Stimulated activated memory B cell treated with anti-CD40 and anti-IgM and Interleukin-4, amounts not matched to agents 10 μg/mL and 1 μg/mL and 100 μg/mL, for 72 hours (primary cell): ENCODE measurements at places on chromosomes 5 and 9.
A peak's percentile ranks its signal among the peaks of the same experiment; 100 is the strongest.

DNA sequence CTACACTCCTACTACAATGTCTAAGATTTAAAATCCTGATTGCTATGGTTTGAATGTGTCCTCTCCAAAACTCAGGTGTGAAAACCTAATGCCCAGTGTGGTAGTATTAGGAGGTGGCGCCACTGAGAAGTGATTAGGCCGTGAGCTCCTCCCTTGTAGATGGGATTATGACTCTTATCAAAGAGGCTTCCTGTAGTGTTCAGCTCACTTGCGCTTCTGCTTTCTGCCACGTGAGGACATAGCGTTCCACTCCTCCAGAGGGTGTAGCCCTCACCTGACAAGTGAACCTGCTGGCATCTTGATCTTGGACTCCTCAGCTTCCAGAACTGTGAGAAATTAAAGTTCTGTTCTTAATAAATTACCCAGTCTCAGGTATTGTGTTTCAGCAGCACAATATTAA, 33.0 kb upstream of the WHRN start:
- ATAC-seq: peak; percentile 95

GRCh38 chr5:143642791-143643190, 169.2 kb upstream of the HMHB1 start:
- ATAC-seq: no peak

DNA sequence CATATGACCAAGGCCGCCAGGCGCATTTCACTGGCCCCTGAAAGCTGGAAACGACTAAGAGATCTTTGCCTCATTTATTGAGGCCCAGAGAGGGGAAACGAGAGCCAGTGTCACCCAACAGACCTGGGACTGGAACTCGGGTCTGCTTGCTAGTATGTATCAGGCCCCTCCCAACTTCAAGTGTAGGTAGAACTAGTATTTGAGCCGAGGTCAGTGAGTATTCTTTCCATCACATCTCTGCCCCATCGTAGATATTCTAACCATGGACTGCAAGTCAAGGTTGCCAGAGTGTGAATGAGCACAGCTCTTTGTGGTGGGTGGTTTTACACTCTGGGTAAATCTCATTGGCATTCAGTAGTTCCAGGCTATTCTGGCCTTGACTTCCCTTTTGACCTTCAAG, 42.2 kb downstream of the GPR107 start:
- peak; percentile 76 for ATAC-seq

- ATAC-seq: peak; percentile 58
Observed at GRCh38 chr5:139903795-139904565, 108.4 kb downstream of the PSD2 start.

DNA sequence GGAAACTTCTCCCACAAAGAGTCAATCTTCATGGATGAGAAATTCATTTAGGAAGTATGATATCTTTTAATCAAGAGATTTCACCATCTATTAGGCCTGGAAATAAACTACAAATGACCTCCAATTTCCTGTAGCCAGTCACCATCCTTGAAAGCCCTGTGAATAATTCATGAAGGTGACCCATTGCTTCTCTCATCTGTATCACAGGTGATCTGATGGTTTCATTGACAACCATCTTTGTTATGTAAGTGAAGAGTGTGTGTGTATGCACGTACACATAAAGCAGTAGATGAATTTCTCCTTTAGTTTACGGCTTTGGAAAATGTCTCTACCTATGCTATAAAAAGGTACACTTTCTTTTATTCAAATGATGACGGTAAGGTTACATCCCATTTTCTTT, 644.1 kb upstream of the KLF4 start:
- ATAC-seq: no peak

GRCh38 chr9:130988905-130989304, 20.1 kb upstream of the LAMC3 start:
- no peak for ATAC-seq

DNA sequence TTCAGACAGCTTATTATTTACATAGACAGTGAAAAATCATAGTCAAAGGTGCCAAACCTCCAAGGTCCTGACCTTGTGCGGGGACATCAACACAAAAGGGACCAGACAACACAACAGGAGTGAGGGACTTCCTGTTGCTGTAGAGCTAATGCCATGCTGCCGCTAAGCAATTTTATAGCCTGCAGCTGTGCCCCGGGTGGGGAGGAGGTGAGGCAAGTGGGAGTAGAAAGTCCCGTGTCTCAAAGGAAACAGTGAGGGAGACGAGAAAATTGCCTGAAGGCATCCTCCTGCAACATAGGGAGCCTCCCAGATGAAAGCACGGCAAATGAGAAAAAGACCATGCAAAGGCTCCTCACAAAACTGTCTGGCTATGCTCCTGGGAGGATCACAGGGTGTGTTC, 58.8 kb downstream of the CAAP1 start:
- no peak for ATAC-seq

- no peak for ATAC-seq
Observed at GRCh38 chr5:132877938-132878337, 4.5 kb downstream of the LEAP2 start.

DNA sequence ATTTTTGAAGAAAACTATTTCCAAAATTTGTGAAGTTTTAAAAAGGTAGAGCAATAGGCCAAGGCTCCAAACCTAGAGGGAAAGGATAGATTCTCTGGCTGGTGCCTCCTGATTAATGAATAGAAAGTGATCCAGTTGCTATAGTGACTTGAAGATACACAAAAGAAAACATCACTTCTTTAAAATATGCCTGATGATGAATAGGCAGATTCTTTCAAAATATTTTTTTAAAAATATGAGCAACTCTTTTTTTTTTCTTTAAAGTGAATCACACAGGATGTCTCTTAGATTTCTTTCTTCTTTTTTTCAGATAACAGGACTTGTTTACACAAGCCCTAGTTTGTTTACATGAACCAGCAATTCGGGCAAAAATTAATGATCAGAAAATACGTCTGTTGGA, 124.4 kb downstream of the RFK start:
- ATAC-seq: no peak

- ATAC-seq: no peak
Observed at GRCh38 chr5:153489611-153490010, 859 bp upstream of the GRIA1 start.

DNA sequence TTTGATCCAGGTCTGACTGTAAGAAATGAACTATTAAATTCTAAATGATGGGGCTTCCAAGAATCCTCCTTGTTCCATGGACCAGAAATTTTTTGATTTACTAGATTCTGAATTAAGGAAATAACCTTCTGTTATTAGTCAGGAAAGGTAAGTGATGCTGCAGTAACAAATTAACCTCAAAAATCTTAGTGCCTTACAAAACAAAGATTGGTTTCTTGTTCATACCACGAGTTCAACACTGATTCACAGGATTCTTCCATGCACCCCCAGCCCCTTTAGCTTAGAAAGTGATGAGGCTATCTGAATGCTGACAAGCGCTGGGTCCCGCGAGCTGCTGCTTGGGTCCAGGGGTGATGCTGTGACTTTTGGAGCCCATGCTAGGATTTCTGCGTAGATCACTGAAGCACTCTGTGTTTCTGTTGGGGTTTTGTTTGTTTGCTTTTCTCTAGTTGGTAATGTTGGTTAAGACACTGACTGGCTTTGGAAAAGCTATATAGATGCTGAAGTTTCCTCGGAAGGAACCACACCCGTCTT, 52.3 kb downstream of the COL15A1 start:
- ATAC-seq: no peak

GRCh38 chr9:124017051-124017928, 5.7 kb downstream of the LHX2 start:
- no peak for ATAC-seq

- no peak for ATAC-seq
Observed at GRCh38 chr5:93574491-93575305, 6.3 kb downstream of the NR2F1-AS1 start.

- ATAC-seq: no peak
Observed at GRCh38 chr5:45648744-45649143, 47.4 kb downstream of the HCN1 start.

DNA sequence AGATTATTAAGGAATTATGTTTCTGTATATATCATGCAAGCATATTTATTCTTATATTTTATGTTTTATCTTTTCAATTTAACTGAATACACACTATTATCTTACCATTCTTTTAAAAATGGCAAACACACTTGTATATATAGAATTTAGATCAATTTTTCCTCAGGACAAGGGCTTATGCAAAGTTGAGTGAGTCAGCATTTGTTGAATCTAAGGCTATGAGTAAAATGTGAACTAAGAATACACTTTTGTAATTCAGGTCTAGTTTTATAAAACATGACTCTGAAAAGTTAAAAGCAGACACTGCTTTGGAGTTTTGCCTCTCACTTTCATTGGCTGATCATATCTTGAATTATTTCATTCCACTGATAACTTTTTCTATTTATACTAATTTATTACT, 127.8 kb downstream of the FOCAD start:
- no peak for ATAC-seq

GRCh38 chr5:173507171-173507570, 109.3 kb downstream of the BOD1 start:
- ATAC-seq: no peak

DNA sequence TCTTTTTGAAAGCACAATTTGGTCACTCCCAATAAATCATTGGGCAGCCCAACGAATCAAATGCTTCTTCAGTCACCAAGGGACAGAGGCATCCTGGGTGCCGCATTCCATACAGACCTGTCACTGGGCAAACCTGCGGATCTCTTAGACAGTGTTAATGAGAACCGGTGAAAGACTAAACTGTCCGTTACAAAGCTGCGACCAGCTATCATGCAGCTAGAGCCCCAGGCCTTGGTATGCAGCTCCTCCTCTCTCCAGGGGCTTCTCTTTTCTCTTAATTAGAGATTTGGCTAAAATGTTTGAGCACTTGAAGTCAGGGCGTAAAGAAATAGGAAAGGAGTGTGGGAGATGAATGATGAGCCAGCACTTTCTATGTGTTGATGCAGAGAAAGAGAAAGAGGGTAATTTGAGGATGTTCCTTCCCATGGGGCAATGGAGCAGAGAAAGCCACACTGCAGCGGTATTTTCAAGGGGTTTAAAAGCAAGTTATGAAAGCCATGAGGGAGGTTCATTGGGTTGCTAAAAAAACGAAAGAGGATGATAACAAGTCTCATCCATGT, 175.3 kb downstream of the RFK start:
- no peak for ATAC-seq

DNA sequence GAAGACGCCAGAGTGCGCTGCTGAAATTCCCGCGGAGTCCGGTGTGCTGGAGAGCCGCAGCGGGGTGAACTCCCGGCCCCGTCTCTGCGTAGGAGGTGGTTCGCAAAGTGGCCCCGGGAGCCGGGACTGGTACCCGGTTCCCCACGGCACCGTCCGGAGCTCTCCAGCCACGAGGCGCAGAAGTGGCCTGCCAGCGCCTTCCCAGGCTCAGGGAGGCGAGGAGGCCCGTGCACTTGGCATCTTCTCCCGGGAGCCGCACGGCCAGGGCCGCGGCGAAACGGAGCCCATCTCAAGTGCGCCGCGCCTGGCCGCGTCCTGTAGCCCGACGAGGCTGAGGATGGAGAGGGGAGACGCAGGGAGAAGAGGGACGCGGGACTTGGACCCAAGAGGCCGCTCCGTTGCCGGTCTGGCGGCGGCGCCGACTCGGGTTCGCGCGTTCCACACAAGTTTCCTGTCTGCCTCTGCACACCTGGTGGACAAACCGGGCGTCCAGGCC, 1.1 kb upstream of the IRX1 start:
- no peak for ATAC-seq

DNA sequence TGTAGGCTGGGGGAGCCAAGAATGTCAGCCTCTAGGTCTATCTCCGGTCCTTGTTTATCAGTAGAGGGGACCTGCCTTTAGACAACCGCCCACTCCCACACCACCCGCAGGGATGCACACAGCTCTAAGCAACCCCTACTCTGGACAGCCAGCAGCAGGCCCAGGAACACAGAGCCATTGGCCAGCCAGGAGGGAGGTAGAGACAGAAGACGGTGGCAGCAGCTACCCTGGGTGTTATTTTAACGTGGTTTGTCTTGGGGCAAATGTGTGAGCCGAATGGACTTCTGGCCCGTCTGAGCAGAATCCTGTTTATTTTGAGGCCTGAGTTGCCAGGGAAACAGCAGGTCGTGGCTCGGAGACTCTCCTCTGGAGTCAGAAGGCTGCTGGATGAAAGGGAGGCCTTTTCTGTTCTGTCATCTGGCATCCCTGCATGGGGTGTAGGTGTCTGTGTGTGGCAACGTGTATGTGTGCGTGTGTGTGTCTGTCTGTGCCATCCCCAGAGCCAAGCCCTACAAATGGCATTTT, 382 bp upstream of the FGF1 start:
- ATAC-seq: peak; percentile 39

DNA sequence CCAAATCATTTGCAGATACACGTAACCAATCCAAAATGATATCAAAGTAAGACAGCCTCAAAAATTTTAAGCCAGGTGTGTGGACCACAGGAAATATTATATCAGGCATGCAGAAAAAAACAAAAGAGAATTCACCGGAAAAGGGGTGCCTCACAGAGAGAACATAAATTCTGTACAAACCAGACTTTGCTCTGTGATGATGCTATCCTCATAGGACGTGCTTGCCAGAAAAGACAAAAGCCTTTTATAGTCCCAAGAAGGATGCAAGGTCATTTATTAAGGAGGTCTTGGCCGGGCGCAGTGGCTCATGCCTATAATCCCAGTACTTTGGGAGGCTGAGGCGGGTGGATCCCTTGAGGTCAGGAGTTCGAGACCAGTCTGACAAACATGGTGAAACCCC, 16.8 kb upstream of the ATP6V1G1 start:
- ATAC-seq: no peak

- no peak for ATAC-seq
Observed at GRCh38 chr9:93826905-93827544, 128.1 kb downstream of the BARX1 start.

GRCh38 chr9:115115117-115115880, 2.7 kb downstream of the TNC start:
- no peak for ATAC-seq

GRCh38 chr5:43514025-43514424, 923 bp downstream of the C5orf34 start:
- no peak for ATAC-seq

DNA sequence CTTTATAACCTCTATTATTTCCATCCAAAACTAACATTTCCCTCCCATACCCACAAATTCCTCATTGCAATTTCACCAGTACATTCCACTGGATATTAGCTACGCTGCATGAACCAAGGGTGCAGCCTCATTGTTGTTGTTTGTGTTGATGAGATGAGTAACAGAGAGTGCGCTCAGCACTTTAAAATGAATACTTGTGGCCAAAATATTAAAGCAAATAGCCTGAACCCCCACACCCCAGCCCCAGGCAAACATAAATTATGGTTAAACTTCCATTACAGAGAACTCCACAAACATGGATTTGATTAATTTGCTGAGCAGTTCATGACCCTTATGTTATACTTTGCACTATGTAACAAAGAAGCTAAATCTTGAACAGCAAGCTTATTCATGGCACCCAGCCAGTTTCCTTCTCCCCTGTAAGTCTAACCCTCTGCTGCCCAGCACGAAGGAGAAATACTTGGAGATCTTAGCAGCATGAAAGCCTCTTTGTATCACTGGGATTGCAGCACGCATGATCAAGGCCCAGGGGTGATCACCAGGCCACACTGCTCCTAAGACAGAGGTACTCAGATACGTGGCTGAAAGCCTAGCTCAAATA, 205.0 kb downstream of the DOCK8 start:
- no peak for ATAC-seq

- no peak for ATAC-seq
Observed at GRCh38 chr5:9549941-9550340, 4.1 kb upstream of the SEMA5A start.
